ENCODE measurements at places on chromosomes 12 and 14.

- no peak for DNase-seq
These were observed 149.9 kb downstream of the NRXN3 start for GRCh38 chr14:78319887-78320635.

GRCh38 chr12:52079576-52080402, at the start of gene SMIM41:
Gene SMIM41, plus strand, starts transcription at chr12:52079704. Its CDS starts 76 bp downstream, at chr12:52079780.
- no peak for DNase-seq

DNA sequence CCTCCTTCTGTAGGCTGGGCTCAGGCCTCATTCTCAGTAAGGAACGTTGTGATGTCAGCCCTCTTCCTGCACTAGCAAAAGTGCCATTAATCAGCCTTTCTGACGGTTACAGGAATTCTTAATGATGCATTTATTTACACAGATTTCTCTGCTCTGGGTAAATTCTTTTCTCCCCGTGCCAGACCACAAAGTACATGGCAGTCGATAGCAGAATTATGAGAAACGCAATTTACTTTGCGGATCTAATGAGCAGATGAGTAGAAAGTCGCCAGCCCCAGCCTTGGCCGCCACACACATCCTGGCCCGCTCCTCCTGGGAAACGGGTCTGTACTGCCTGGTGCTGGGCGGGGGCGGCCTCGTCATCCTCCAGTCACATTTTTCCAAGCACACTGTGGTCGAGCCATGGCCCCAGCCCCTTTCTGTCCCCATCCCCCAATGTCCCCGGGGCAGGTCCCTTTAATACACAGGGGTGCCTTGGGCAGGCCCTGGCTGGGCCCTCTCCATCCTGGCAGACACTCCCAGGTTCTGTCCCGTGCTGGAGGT, 25.9 kb downstream of the NOC4L start:
- DNase-seq: peak; percentile 78

DNA sequence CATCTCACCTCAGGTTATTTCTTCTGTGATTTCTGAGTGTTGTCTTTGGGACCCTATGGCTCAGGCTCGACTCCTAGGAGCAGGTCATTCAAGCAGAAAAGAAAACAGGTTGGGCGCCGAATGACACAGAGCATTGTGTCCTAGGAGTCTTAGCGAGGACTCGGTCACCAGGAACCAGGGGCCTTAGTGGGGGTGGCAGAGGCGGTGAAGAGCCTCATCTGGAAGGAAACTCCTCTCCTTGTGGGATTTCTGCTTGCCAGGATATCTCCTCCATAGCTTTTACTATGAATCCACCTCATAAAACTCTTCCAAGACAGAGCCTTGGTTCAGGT, 630 bp downstream of the PLEKHH1 start:
- no peak for DNase-seq

GRCh38 chr12:11656550-11656949, 7.1 kb downstream of the ETV6 start:
- no peak for DNase-seq

DNA sequence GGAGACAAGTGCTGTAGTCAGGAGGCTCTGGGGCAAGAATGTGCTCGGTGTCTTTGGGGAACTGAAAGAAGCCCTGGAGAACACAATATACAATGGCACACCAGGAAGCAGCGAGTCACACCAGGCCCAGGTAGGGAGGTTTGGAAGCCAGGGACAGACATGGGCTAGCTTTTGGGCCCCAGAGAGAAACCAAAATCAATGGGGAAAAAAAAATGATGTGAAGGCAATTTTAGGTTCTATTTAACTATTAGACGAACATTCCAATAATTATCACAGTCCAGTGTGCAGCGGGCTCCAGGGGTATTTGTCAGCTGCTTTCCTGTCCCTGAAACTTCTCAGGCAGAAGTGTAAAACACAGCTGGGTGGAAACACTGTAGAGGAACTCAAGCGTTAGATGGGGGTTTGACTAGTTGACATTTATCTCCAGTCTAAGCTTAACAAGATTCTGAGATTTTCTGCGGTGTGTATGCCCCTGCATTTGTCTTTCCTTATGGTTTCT, 21.8 kb upstream of the EGLN3 start:
- no peak for DNase-seq

DNA sequence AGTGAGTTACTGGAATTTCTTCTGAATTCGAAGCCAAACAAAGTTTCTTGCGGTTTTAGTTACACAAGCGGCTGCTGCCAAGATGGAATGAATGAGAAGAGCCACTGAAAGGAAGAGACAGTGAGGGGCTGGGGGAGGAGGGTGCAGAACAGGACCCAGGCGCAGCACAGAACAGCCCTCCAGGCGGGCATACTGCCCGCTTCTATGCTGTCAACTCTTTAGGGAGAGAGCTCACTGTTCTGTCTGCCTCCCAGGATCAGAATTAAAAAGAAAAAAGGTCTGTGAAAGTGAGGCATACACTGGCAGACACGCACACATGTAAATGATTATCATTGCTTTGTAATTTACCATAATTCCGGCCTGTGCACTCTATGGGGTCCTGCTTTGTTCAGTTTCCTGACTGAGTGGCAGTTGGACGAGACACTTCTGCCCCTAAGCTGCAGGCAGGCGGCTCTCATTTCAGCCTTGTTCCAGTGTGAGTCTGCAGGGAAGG, 231.6 kb downstream of the CACNA1C start:
- DNase-seq: peak; percentile 92

GRCh38 chr14:51491036-51491545, 160.6 kb upstream of the FRMD6 start:
- no peak for DNase-seq

- no peak for DNase-seq
These were observed 168.7 kb downstream of the CFAP54 start for GRCh38 chr12:96658075-96658474.

DNA sequence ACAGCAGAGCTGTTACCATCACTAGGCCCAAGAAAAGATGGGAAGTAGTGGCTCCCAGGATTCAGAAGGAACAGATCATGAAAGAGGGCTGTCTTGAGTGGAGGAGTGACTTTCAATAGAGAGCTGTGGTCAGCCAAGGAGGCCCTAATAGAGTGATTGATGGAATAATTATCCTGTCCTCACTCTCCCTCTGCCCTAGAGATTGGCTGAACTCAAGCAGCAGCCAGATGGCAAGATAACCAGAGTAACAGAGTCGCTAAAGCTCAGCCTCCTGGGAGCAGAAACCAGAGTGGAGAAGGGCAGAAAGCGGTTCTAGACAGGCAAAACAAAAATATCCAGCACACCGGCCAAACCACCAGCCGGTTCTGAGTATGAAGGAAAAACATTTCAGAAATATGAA, 23.1 kb downstream of the GMFB start:
- no peak for DNase-seq

DNA sequence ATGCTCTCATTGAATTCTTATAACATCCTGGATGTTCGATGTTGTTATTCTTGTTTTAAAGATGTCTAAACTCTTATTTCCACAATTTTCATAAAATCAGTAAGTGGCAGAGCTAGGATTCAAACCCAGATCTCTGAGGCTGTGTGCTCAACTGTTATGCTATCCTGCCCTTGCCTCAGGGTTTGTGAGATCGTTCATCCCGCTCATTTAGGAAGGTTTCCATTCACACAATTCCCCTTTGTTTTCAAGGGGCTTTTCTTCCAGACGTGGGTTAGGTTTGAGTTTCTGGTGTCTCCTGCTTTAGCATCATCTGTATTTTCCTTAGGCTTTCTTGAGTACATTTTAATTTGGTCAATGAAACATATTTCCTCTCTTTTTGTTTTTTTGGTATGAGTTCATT, 69.3 kb downstream of the APAF1 start:
- no peak for DNase-seq

DNA sequence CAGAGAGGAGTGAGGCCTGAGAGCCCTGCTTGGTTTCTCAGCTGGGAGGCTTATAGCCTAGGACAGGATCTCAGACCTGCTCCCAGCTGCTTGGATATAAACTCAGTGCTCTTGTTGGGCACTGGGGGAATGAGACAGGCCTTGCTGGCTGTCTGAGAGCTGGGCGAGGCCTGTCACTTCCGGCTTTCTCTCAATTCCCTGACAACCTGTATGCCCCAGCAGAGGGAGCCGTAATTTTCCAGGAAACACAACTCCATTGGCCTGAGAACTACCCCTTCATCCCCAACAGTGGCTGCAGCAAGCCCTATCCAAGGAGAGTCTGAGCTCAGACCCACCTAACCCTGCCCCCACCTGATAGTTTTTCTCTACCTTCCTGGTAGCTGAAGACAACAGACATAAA, 258.3 kb upstream of the STXBP6 start:
- no peak for DNase-seq

DNA sequence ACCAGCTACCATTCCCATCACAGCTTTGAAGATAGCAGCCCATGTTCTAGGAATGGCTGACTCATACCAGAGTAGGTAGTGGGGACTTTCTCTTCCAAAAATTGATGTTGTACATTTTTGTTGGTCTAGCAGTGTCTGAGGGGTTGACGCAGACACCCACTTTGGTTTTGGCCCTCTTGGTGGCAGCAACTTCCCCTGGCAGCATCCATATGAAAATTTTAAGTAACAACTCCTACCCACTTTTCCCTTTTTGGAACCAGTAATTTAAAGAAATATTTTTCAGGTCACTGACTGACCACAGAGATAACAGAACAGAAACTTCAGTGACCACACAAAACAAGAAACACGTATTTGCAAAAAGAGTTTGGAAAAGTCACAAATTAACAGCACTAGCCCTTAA, 162.0 kb upstream of the TMCC3 start:
- DNase-seq: no peak

DNA sequence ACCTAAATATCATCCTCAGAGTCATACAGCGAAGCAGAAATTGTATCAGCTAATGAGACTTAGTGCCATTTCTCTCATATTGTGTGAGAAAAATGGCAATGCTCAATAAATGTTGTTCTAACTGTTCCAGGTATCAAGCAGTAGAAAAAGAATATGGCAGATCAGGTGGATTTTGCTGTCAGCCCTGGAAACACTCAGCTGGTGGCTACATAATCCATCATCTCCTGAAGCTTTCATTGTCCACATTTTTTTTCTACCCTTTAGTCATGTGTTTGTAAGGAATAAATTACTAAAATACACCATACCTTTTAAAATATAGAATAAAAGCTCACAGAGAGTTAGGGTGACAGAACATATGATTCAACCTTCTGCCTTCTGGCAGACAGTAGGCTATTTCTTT, 840.3 kb downstream of the DIO2 start:
- no peak for DNase-seq

DNA sequence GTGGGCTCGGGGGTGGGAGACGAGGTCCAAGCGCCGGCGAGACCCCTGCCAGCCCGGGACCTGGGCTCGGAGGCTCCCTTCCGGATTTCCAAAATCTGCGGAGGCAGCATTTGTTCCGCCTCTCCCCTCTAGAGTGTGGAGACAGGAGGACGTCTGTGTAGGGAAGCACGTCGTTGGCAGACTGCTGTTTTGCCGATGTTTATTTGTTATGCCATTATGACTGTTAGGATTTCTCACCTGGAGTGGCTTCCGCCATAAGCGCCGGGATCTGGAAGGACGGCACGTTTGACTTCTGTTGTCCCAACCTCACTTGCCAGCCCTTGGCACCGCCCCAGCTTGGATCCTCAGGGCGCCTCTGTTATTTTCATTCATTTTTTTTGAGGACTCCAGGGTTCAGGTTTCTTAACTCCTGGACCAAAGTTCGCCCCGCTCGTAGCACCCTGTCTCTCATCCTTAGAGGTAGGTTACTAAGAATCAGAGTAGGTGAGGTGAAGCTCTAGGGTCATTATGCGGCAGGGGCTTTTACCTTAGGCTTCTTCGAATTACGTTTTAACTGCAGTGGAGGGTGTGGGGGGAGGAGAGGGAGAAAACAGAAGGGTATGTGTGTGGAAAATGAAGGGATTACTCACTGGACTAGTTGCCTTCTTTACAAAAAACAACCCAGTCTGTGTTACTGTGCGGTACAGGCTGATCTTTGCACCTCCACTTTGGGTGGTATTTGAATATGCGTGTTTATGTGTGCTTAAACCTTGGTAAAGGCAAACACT, 547 bp upstream of the PYGL start:
- DNase-seq: no peak
